ENCODE measurements at places on chromosomes 1 and 21. TPM values are rescaled to one million over a fixed set of nuclear protein-coding genes. Genes with fewer than 3 reads are reported as not detected.

The MYOM3 gene
- under 0.01 TPM for total RNA-seq

The LRRN2 gene
- total RNA-seq: not detected

GRCh38 chr21:43922949-43923348 lies 57.9 kb downstream of the AGPAT3 start:
- DNase-seq: no peak

GRCh38 chr1:14168326-14169063 lies 430.0 kb upstream of the KAZN start:
- no peak for DNase-seq

DNA sequence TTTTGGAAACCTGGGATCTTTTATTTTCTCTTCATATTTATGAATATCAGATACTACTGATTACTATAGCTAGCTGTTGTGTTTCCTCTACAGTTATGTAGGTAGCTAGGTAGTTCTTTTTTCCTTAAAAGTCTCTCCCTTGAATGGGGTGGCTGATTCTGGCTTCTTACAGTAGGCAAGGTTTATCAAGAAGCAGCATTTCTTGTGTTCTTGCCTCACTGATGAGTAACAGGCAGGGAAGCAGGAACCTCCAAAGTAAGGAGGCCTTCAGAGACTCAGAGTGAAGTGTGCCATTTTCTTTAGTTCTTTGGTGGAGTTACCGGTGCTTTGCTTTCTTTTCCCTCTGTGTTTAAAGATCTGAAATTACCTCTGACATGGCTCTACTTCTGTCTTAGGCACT lies 56.0 kb downstream of the ZMYM4 start:
- no peak for DNase-seq

DNA sequence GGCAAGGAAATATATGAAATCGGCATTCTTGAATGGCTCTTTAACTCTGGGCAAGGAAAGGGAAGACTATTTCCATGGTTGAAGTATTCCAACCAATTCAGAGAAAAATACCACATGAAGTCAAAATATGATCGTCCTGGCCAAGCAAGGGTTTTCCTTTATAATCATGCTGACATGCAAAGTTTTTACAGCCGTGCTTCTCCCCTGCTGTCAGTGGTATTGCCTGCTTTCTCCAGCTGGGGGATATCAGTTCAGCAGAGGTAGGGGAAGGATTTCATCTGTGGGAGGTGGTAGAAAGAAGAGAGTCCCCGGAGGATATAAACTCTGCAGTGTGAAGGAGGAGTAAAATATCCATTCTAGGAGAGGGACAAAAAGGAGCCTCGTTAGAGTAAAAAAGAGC lies 322.8 kb downstream of the PAPPA2 start:
- no peak for DNase-seq

DNA sequence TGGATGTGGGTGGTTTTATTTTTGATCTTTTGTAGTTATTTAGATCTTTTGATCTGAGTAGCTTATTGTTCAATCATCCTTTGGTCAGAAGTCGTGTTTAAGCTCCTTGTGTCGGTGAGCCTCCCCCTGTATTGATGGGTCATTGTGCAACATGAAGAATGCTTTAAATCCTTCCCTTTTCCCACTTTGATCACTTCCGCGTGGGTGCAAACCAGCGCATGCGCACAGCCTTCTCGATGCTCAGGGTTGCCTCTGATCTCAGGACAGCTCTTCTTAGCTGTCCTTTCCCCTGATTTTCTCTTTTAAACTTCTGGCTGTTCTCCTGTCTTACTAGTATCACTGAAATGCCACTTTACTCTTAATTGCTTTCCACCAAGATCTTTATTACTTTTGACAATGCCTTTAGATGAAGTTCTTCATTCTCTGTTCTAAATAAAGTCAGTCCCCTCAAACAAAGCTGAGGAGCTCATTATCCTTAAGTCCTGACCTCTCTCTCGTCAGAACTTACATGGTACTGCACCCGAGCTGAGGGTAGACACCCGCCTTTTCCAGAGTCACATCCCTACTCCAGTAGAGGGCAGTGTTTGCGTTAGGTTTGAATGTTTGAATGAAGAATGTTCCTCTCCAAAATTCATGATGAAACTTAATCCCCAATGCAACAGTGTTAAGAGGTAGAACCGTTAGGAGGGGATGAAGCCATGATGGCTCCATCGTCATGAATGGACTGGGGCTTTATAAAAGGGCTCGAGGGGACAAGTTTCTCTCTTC lies 547.9 kb upstream of the TMPRSS15 start:
- no peak for DNase-seq

- DNase-seq: no peak
These were observed 47.3 kb upstream of the SLC44A3 start for GRCh38 chr1:94772845-94773244.

GRCh38 chr1:222750651-222751050 lies 13.6 kb downstream of the FAM177B start:
- DNase-seq: no peak

DNA sequence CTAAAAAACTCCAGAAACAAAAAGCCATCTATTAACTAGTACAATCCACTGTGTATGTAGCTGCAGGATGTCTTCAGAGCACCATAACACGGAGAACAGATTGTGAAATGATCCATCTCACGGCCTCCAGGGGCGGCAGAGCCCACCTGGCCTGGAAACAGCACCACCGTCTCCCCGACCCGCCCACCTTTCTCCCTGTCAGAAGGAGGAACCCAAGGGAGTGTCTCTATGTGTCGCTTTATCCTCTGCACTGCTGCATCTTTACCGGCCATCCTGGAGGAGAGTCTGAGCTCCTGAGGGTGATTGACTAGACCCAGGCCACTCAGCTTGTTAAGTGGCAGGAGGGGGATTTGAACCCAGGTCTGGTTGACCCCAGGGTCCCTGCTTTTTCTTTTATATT lies 405.0 kb downstream of the MATN1 start:
- no peak for DNase-seq
